ENCODE measurements at places on chromosomes 16 and 17.

GRCh38 chr16:49078104-49078503, 203.5 kb downstream of the CBLN1 start:
- DNase-seq: no peak

DNA sequence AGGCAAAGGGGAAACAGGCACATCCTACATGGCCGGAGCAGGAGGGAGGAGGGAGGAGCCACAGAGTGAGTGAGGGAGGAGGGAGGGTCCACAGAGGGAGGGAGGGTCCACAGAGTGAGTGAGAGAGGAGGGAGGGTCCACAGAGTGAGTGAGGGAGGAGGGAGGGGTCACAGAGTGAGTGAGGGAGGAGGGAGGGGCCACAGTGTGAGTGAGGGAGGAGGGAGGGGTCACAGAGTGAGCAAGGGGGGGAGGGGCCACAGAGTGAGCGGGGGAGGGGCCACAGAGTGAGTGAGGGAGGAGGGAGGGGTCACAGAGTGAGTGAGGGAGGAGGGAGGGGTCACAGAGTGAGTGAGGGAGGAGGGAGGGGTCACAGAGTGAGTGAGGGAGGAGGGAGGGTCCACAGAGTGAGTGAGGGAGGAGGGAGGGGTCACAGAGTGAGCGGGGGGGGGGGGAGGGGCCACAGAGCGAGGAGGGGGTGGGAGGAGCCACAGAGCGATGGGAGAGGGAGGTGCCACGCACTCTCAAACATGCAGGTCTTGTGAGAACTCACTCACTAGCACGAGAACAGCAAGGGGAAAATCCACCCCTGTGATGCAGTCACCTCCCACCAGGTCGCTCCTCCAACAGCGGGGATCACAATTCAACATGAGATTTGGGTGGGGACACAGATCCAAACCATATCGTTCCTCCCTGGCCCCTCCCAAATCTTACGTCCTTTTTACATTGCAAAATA, 24.3 kb upstream of the CDH15 start:
- no peak for DNase-seq

GRCh38 chr16:50246299-50247122, 19.8 kb upstream of the ADCY7 start:
- DNase-seq: no peak

DNA sequence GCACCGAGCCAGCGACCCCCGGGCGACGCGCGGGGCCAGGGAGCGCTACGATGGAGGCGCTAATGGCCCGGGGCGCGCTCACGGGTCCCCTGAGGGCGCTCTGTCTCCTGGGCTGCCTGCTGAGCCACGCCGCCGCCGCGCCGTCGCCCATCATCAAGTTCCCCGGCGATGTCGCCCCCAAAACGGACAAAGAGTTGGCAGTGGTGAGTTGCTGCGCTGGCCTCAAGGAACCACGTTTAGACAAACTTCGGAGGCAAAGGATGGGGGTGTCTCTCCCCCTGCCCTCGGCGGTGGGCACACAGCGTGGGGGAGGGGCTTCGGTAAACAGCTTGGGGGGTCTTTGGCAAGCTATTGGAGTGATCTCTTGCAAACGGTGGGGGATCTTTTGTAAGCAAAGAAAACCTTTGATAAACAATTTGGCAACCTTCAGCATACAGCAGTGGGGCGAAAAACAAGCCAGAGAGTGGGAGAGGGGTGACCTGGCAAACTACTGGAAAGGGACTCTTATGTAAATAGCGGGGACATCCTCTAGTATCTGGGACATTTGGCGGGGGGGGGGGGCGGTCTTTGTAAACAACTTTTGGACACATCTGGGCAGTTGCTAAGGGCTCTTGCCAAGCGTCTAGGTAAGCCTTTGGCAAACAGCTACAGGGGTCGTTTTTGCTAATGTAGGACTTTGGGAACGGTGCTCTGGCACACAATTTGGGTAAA, 587 bp downstream of the MMP2 start:
- DNase-seq: no peak

GRCh38 chr17:81260171-81260570, 21.1 kb downstream of the NDUFAF8 start:
- no peak for DNase-seq

DNA sequence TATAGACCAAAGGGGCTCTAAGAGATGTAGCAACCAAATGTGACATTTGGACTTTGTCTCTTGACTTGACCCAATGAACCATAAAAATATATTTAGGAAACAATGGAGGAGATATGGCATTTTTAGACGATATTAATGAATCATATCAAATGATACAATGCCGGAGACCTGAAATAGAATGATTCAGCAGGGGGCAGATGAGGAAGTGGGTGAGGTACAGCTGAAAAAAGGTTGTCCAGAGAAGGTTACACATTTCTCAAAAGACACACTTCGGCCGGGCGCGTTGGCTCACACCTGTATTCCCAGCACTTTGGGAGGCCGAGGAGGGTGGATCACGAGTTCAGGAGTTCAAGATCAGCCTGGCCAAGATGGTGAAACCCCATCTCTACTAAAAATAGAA, 16.5 kb upstream of the SNN start:
- DNase-seq: no peak

DNA sequence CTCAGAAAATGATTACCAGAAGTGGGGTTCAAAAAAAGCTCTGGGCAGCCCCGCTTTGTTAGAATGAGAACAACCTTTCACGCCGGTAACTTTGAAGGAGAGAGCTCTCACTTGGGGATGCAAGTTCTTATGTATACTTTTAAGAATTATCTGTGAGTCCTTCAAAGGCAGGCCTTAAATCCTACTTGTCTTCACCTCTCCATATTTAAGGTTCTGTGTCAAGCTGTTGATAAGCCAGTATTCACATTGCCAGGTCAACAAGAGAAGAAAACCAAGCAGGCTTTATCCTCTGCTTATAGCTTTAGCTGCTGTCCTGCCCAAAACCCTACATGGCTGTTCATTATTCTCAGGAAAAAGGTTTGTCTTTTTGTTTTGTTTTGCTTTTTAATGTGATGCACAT, 42.9 kb downstream of the CDRT4 start:
- no peak for DNase-seq

DNA sequence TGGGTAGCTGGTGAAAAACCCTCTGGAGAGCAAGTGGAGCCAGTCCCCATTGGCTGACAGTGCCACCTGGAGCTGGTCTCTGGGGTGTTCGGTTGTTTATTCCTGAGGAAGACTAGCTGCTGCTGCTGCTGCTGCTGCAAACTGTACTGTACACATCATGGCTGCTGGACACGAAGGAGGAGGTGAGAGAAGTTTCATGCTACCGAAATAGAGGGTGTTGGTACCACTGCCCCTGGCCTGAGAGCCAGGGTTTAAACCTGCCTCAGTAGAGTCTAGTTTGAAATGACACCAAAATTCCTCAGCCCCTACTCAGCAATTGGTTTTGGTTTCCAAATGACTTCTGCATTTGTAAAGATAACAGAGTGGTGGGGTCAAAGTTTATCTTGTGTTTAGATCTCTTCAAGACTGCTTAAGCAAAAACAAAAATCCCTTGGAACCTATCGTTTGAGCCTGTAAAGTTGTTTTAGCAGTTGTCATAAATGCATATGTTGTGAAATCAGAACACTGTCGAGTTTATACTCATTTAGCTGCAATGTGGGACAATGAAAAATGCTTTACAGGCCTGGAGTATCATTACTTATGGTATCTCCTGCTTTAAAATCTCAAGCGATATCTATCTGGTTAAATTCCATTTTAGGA, 40.8 kb downstream of the CYB5B start:
- peak; percentile 47 for DNase-seq

GRCh38 chr16:5605404-5605803, 507.8 kb upstream of the EEF2KMT start:
- no peak for DNase-seq

GRCh38 chr17:72950242-72950931, 142.1 kb downstream of the SLC39A11 start:
- no peak for DNase-seq

GRCh38 chr17:45171338-45172231, 9.9 kb downstream of the HEXIM2 start:
- DNase-seq: no peak

DNA sequence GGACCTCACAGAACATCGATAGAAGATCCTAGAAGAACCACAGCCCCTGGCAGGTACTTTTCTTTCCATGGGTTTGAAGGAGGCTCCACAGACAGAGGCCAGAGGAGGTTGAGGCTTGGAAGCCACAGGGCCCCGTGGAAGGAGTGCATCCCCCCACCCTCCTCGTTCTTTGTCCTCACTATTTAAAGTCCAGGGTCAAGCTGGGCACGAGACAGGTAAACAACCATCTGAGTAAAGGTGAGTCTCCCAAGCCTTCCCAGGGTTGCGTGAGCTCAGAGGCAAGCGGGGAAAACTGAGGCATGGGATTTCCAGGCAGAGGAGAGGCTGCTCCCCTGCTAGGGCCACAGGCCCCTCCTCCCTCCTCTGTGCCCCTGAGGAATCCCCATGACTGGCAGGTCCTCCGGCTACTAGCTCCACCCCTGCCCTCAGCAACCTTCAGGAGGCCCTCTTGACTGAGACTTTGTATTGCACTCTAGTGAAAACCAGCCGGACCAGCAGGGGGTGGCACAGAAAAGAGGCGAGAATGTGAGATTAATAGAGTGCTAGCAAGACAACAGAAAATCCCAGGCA, 927 bp upstream of the SULT1A2 start:
- no peak for DNase-seq

DNA sequence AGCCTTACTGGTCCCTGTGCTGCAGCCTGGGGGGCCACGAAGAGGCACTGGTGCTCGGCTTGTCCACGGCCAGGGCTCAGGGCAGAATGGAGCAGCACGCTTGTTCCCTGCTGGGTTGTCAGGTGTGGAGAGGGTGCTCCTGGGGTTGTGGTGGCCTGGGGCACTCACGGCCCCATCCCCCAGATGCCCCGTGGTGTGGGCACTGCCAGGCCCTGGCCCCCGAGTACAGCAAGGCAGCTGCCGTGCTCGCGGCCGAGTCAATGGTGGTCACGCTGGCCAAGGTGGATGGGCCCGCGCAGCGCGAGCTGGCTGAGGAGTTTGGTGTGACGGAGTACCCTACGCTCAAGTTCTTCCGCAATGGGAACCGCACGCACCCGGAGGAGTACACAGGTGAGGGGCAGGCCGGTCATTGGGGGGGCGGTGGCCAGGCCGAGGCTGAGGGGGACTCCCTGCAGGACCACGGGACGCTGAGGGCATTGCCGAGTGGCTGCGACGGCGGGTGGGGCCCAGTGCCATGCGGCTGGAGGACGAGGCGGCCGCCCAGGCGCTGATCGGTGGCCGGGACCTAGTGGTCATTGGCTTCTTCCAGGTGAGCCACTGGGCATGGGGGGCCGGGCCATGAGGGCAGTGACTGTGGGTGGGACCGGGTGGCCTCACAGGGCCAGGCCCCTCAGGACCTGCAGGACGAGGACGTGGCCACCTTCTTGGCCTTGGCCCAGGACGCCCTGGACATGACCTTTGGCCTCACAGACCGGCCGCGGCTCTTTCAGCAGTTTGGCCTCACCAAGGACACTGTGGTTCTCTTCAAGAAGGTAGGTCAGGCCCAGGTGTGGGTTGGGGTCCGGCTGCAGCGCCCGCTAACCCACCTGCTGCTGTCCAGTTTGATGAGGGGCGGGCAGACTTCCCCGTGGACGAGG, 1.5 kb downstream of the PDIA2 start:
- DNase-seq: no peak

GRCh38 chr16:75317532-75317931, 66.1 kb upstream of the BCAR1 start:
- DNase-seq: no peak

- DNase-seq: no peak
Measured at GRCh38 chr17:35769895-35770486, 9.3 kb downstream of the C17orf50 start.

GRCh38 chr17:71477356-71477755, 643.5 kb upstream of the SOX9 start:
- no peak for DNase-seq

DNA sequence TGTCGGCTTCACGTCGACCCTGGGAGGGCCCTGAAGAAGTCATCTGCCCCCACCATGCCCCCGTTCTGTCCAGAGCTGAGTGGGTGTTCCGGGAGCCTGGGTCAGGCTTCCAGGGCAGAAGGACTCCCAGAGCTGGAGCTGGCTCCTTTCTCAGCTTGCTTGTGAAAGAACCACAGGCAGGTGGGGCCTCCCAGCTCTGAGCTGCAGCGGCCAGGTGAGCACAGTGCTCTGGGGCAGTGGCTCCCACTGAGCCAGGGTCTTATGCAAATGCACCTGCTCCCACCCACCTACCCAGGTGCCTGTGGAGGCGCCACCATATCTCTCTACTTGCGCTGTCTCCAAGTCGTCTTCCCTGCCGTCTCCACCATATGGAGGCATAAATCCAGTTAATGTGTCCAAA, 140.0 kb upstream of the RPL38 start:
- no peak for DNase-seq

DNA sequence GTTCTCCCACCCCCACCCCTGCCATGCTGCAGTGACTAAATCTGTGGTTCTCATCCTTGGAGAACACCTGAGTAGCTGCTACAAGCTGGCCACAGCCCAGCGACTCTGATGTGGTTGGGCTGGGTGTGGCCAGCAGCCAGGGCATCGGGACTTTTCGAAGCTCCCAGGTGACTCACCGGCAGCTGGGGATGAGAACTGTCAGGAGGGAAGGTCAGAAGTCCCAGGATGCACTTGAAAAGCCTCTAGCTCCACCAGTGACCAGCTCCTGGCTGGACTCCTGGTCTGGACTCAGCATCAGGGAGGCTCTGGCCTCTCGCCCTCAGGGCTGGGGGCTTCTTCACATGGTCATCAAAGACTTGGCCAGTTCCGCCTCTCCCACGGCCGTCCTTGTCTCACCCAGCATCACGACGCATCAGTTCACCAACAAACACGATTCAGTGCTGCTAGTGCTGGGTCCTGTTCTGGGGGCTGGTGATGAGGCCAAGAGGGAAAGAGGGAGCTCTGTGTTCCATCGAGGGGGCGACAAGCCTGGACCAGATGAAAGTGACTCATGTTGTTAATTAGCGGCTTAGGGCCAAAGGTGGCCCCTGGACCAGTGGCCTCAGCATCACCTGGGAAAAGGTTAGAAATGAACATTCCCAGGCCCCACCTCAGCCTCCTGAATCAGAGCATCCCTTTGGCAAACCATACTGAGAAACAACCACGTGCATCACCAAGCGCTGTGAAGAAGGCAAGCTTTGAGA, 3.9 kb upstream of the C17orf99 start:
- no peak for DNase-seq

DNA sequence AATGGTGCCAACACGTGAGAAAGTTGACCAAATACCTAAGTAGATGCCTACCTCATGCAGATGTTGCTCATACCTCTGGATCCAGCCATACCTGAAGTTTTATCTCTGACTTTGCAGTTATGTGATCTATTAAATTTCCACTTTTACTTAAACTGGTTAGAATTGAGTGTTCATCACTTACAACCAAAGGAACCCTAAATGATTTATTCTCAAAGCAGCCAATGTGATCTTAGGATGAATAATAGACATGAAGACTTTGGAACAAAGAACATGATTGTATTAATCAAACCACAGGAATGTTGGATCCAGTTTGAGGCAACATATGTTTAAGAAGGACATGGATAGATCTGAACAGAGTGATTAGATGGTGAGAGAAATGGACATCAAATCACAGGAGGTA, 68.7 kb downstream of the IRX6 start:
- no peak for DNase-seq
